Stimulated activated CD8-positive, alpha-beta memory T cell treated with anti-CD3 and anti-CD28 coated beads, Interleukin-2, amount 100 ng/mL, for 1 hour (primary cell): ENCODE measurements at places on chromosomes 2 and 18.

- DNase-seq: no peak
Observed at GRCh38 chr2:36480028-36480427, 117.9 kb downstream of the FEZ2 start.

DNA sequence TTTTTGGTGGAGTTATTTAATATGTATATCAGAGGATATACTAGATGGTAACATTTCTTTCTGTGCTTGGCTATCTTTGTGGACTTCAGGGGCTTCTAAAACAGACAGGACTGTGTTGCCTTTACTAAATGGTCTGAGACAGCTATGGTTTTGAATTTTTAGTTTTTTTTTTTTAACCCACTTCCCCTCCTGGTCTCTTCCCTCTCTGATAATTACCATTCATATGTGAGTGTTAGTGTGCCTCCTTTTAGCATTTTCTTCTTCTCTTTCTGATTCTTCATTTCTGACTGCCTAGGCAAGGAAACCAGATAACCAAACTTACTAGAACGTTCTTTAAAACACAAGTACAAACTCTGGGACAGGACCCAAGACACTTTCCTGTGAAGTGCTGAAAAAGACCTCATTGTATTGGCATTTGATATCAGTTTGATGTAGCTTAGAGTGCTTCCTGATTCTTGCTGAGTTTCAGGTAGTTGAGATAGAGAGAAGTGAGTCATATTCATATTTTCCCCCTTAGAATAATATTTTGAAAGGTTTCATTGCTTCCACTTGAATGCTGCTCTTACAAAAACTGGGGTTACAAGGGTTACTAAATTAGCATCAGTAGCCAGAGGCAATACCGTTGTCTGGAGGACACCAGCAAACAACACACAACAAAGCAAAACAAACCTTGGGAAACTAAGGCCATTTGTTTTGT lies 52.7 kb downstream of the SMAD4 start:
- DNase-seq: no peak

DNA sequence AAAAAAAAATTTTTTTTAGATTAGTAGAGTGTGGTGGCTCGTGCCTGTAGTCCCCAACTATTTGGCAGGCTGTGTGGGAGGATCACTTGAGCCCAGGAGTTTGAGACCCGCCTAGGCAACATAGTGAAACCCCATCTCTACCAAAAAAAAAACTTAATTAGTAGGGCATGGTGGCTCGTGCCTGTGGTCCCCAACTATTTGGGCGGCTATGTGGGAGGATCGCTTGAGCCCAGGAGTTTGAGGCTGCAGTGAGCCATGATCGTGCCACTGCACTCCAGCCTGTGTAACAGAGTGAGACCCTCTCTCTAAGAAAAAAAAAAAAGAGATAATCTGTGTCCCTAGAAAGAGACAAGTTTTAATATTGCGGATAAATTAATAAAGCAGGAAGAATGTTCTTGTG lies 8.8 kb downstream of the GPR55 start:
- DNase-seq: no peak

- no peak for DNase-seq
Observed at GRCh38 chr18:37435150-37435867, 130.3 kb downstream of the CELF4 start.

DNA sequence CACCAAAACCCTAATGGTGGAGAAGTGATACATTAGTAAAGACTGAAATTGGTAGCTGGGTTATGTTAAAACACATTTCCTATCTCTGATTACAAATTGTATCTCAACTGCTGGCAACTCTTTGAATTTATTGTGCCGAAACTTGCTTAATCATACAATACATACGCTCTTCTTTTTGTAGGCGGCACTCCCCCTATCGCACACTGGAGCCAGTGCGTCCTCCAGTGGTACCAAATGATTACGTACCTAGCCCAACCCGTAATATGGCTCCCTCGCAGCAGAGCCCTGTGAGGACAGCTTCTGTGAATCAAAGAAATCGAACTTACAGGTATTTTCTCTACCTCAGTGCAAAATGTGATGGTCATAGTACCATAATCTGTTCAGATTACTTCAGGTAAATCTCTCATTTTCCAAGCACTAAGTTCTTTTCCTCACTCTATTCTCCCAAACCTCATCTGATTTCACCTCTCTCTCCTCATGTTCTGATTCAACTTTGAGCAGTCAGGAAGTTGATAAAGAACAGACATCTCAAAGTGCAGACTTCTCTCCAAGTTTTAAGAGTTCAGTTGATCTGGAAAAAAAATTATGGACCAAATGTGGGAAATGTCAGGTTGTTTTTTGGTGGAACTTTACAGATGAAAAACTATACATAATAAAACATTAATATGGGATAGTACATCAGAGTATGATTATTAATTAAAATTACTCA lies 66.5 kb downstream of the ABI2 start:
- no peak for DNase-seq

DNA sequence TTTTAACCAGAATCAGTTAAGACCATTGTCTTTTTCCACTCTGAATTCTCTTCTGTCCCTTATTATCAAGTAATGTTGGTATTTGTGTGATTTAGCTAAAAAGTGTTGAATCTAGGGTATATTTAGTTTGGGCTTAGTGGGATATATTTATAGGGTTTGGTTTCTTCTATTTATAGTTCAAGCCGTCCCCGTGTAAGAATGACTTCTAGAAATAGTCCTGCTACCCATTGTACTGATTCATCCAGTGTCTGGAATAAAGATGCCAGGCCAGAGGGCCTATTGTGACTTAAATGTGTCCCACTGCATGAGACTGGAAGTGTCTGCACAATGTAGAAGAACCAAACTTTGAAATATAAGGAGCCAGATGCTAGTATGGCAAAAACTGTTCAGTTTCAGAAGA lies 364.8 kb downstream of the TNS1 start:
- DNase-seq: no peak

- no peak for DNase-seq
Observed at GRCh38 chr18:43563780-43564179, 286.5 kb upstream of the SYT4 start.

GRCh38 chr2:25976983-25977741 lies 5.1 kb downstream of the KIF3C start:
- DNase-seq: no peak

DNA sequence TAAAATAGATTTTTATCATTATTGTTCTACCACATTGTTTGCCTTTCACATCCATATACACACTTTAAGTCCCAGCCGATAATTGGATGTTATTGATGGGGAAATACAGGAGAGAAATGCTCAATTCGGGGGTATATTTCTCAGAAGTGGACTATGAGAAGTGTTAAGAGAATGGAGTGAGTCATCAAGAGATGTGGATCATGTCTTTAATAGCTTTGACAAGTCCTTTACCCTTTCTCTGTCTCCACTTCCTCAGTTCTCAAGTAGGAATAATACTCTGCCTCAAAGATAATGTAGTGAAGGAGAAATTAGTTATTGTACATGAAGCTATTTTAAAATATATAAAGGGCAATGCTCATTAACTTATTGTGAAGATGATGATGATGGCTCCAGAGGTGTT lies 1017.6 kb upstream of the PIK3C3 start:
- no peak for DNase-seq

DNA sequence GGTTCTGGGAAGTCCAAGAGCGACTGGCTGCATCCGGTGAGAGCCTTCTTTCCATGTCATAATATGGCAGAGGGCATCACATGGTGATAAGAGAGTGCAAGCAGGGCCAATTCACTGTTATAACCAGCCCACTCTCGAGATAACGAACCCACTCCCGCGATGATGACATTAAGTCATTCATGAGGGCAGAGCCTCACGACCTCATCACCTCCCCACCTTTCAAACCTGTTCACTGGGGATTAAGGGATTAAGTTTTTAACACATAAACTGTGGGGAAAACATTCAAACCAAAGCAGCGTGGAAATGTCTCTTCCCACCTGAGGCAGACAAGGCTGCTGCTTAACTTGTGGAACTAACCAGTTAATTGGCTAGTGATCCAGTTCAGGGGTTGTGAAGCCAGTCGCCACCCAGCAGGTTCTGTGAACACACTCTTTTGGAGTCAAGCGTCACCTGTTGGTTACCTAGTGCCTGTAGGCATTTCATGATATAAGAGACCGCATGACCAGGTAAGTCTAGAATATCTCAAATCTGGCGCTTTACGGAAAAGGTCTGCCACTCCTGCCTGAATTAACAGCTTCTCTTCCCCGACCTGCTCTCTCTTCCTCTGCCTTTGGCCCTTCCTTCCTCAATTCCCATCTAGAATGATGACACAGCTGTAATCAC lies 54.3 kb downstream of the EDAR start:
- DNase-seq: no peak

DNA sequence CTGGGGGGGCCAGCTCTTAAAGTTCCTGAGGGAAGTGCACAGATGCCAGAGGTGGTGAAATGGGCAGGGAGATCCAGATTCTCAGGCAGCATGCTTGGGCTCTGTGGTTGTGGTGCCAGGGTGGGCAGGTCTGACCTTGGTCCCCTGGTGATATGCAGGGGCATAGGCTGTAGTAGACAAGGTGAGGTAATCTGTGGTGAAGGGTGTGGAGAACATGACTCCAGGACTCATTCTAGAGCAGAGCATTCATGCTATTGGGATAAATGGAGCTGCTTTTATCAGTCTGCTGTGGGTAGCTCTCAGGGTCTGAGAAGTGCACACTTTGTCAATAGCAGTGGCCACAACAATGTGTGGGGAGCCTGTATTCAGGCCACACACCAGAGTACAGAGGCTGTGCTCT lies 16.9 kb downstream of the ACVR1C start:
- DNase-seq: no peak

GRCh38 chr2:10285556-10286198 lies 17.0 kb upstream of the HPCAL1 start:
- no peak for DNase-seq

GRCh38 chr2:64595397-64596176 lies 58.1 kb downstream of the SERTAD2 start:
- DNase-seq: no peak

DNA sequence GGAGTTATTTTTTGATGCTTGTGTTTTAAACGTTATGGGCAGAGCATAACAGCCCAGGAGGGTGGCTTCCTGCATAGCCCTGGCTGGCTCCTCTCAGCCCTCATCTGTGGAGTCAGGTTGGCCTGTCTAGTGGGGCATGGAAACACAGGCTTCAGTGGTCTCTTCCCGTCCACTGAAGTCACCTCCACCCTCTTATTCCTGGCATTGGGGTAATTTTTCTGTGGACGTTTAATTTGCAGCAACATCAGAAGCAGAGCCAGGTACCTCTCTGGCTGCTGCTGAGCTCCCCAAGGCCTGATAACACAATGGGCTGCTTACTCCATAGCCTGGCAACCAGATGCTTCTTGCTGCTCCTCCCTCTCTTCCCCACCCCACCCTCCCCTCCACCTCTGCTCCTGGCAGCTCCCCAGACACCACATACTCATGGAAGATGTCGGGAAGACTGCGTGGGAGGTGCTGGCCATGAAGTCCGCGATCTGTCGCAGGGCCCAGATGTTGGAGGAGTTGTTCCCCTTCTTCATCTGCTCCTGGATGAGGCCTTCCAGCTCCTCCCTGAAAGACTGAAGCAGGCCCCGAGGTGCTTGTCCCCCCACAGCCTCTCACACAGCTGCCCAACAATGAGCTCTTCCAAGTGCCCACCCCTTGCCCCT lies 64.0 kb downstream of the ADD2 start:
- DNase-seq: no peak

DNA sequence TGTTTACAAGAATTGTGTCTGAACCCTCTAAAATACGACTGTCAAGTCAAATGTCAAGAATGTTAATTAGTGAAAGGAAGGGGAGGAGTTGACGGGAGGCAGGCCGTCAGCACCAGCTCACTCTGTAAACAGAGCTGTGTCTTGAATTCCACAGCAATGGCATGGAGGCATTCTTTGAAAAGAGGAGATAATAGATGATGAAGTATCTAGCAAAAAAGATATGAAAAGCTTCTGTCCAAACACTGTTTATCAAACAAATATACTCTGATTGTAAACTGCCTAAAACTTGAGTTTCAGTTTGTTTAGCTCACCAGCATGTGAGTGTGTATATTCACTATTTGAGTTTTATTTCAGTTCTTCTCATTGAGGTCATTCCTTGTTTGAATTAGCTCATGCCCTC lies 94.7 kb upstream of the CDC42EP3 start:
- DNase-seq: no peak

DNA sequence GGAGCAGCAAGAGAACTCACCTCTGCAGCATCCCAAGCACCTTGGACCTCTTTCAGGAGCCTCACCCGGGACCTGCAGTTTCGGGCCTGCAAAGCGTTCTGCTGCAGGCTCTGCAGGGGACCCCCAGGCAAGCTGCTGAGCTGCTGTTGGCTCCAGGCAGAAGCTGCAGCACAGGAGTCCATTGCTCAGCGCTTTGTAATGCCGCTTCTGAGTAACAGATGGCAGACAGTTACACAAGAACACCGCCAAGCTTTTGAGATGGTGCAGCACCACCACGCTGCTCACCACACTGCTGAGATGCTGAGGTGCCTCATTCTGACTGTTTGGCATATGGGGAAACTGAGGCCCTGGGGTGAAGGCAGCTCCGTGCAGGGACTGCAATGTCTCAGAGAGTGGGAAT lies 1.9 kb upstream of the GALNT14 start:
- no peak for DNase-seq

GRCh38 chr2:47221039-47221438 lies 65.9 kb upstream of the STPG4 start:
- no peak for DNase-seq

- no peak for DNase-seq
Observed at GRCh38 chr2:29295845-29296244, 180.6 kb downstream of the CLIP4 start.

DNA sequence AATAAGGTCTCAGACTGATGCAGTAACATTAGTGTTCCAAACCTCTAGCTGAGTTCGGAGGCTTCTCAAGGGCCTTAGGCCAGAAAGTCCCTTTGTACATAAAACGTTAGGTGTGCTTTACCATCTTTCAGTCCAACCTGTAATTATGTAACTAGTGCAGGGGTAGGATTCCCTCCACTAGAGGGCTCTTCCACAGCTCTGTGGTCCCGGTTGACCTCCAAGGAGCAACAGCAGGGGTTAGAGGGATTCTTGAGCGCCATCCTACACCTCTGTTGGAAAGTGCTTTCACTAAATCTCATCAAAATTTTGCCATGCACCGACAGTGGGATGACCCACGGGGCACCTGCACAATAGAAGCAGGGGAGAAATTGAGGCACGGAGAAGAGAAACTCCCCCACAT lies 155.8 kb upstream of the LRP1B start:
- no peak for DNase-seq
